NCI-H1694 (cell line): ENCODE measurements at places on chromosomes 11 and 22.
A peak's percentile ranks its signal among the peaks of the same experiment; 100 is the strongest.

DNA sequence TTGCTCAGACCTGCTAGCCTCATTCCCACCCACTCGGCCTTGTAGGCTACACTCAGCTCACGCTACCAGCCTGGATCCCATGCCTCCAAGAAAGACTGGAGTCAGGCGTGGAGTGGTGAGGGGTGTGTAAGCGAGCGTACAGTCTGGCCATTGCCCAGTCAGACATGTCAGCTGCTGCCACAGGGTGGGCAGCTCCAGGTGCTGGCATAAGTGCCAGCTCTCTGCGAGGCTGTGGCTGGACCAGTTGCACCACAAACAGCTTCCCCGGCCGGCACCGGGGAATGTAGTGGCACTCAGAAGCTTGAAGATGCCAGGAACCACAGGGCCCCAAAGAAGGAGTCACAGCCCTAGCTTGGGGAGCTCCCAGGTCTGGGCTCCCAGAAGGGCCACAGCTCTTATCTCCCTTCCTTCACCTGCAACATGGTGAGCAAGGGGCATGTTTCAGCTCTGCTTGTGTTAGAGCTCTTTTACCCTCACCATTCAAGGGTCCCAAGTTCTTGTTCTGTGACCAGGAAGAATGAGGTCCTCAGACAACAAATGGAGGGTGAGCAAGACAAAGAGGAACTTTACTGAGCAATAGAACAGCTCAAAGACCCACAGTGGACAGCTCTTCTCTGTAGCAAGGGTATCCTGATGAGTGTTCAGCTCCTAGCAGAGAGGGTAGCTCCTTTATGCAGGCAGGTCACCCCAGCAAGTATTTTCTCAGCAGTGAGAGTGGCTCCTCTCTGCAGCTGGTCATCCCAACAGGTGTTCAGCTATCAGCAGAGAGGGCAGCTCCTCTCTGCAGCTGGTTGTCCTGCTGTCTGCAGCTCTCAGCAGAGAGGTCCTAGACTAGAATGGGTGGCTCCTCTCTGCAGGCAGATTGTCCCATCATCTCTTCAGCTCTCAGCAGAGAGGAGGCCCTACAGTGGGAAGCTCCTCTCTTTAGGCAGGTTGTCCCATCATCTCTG lies 6.0 kb downstream of the SBF2 start:
- DNase-seq: no peak

- DNase-seq: no peak
Observed at GRCh38 chr11:121575250-121575962, 122.6 kb upstream of the SORL1-AS1 start.

- DNase-seq: no peak
Observed at GRCh38 chr11:68935516-68936357, 32.0 kb downstream of the IGHMBP2 start.

- no peak for DNase-seq
Observed at GRCh38 chr11:123363556-123363955, 66.5 kb upstream of the GRAMD1B start.

GRCh38 chr11:67408437-67409200 lies 4.7 kb downstream of the TBC1D10C start:
- no peak for DNase-seq

GRCh38 chr22:22822106-22822505 lies 65.5 kb upstream of the IGLL5 start:
- no peak for DNase-seq

GRCh38 chr11:11313902-11314692 lies 39.0 kb downstream of the CSNK2A3 start:
- DNase-seq: no peak

DNA sequence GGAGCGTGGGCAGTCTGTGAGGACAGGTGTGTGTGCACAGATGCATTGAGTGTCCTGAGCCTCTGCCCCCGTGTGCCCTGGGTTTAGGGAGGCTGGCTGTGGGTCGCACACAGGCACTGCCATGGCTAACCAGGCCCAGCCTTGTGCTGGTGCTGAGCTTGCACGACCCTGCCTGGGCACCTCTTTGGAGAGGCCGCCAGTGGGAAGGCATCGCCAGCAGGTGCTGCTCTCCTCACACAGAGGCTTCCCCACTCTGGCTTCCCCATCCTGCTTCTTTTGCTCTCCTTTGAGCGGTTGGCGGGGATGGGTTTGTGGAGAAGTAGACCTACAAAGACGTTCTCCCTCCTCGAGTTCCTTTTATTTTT lies 4.1 kb downstream of the WNT7B start:
- DNase-seq: no peak

- DNase-seq: peak; percentile 26
Observed at GRCh38 chr11:127843483-127844396, 743.6 kb downstream of the ETS1 start.

GRCh38 chr22:29701155-29701999 lies 18.4 kb upstream of the CABP7 start:
- DNase-seq: no peak

DNA sequence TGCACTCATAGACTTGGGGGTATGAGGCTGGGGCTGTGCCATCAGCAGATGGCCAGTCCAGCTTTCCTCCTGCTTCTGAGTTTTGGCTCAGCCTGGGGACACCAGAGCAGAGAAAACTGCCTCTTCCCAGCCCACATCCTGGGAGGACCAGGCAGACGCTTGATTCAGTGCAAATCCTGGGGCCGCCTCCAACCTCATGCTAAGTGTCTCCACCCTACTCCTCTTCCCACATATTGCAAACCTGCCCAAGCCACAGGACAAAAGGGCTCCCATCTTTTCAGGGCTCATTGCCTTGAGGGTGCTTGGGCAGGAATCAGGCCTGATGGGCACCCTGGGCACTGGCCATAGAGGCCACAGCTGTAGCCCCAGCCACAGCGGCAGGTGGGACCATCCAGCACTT lies 79.7 kb upstream of the SHANK2 start:
- DNase-seq: no peak

DNA sequence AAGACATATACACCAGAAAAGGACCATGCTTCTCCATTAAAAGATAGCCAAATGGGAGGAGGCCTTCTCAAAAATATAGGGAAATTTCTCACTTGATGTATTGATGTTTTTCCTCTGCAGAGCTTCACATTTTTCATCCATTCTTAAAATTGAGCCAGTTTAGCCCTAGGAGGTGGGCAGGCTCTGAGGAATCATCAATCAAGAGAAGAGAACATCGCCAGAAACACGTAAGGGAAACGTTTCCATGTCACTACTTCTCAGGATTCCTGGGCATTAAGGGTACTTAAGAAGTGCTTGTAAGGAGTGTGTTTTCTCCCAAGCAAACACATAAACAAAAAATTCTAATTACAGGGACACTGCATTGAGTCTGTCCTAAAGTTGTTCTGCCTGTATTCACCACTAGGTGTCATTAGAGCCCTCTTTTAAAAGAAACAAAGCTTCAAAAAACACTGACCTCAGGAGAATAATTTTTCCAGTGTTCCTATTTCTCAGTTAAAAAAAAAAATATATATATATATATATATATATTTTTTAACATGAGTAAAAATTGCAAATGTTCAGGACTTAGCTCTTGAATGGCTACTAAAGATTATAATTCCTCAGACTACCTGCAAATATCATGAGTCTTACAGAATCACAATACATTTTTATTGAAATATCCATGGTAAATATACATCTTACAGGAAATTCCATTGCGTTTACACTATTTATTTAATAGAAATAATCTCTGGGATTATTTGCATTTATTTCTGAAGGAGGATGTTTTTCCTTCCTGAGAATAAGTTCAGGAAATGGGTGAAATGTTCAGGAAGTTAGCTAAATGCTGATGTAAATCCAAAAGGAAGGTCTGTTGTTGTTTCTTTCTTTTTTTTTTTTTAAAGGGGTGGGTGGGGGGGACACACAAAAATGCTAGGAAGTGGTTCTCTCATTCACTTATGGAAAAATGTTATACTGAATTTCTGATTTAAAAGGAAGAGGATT lies 16.0 kb downstream of the FZD4 start:
- peak; percentile 23 for DNase-seq

- no peak for DNase-seq
Observed at GRCh38 chr11:110606415-110606814, 105.8 kb downstream of the ARHGAP20 start.

DNA sequence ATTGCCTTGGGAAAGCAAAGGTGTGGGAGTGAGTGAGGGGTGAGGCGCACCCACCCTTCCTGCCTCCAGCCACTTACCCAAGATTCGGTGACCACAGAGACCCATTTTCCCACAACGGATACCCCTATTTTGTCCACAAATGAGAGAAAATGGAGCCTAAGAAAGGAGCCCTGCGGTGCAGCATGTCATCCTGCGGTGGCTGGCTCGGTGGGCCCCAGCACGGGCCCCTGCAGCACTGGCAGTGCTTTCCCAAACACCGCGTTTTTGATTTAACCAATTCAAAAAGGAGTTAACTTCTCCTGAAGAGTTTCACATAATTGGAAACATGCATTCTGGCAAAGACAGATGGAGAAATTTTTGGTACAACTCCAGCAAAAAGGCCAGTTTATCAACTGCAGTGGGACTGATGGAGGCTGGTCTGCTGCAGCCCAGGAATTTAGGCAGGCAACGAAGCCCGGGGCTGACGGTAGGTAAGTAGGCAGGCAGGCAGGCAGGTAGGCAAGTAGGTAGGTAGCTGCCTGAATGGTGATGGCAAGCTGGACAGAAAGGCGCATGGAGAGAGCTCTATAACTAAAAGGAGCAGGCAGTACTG lies 84.2 kb downstream of the FDX1 start:
- no peak for DNase-seq

DNA sequence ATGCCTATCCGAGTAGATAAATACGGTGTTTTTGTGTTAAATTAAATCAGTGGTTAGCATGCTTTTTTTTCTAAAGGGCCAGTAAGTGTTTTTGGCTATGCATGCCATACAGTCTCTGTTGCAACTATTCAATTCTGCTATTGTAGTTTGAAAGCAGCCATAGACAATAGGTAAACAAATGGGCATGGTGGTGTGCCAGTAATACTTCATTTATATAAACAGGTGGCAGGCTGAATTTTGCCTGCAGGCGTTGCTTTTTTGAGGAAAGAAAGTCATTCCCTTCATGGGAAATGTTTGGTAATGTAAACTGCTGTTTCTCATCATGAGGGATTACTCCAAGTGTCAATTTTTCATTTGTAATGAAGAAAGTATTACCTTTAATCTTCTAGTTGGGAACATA lies 106.5 kb downstream of the TMEM135 start:
- DNase-seq: no peak
